ENCODE measurements at places on chromosomes 5 and 9.

- no peak for DNase-seq
Measured at GRCh38 chr5:154892369-154892771, 33.9 kb downstream of the CNOT8 start.

DNA sequence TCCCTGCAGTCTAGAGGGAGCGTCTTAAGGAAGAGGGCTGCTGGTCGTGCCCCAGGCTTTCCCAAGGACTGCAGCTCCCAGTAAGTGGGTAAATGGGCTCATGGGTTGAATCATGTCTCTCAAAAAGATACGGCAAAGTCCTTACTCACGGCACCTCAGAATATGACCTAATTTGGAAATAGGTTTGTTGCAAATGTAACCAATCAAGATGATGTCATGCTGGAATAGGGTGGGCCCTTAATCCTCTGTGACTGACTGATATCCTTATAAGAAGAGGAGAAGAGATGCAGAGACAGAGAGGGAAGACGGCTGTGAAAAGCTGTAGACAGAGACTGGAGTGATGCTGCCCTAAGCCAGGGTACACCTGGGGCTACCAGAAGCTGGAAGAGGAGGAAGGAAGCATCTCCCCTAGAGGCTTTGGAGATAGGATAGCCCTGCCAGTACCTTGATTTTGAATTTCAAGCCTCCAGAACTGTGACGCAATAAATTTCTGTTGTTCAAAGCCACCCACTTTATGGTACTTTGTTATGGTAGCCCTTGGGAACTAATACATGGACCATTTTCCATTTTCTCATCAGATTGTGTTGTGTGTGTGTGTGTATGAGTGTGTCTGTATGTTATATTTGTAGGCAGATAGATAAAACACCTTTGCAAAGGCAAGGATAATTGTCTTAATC lies 15.0 kb downstream of the GALNT10 start:
- no peak for DNase-seq

- no peak for DNase-seq
Measured at GRCh38 chr5:167861129-167861927, 430.1 kb upstream of the WWC1 start.

- DNase-seq, result no peak
Measured at GRCh38 chr9:110750272-110750671, 81.7 kb downstream of the MUSK start.

GRCh38 chr5:57906671-57907070 lies 424.1 kb upstream of the ACTBL2 start:
- no peak for DNase-seq

GRCh38 chr5:132812781-132813598 lies at the start of gene SOWAHA:
TSS of gene SOWAHA (plus strand) at chr5:132813302. CDS start at chr5:132813622, 320 bp downstream.
- DNase-seq, result no peak

DNA sequence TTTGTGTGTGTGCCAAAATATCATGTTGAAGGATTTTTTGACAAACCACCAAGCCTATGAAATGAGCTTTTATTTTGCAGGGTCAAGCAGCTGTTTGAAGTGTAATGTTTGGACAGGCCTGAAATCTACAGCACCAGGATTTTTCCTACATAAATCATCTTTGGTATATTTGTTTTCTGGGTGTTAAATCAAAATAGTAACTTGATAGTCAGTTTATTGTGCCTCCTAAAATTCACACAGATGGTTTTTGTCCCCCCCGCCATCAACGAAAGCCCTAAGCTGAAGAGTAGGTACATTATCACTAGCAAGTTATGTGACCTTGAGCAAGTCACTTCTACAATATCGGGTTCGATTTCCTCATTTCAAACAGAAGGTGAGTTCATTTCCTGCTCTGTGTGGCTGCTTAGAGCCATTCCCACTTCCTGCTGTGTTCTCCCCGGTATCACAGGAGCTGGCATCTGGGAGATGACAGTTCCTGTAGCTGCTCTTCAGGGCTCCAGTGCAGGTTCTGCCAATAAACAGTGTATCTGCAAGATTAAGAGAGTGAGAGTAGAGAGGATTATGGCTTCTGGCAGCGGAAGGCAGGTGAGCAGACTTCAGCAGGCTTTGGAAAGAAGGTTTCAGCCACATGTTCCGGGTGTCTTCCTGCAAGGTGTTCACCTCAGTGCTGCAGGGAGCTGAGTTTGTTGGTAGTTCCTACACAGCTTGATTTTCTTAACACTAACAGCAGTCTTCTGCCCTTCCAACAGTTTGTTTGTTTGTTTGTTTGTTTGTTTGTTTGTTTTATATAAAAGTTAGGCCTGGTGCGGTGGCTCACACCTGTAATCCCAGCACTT lies 48.4 kb upstream of the GNE start:
- DNase-seq, result no peak

- no peak for DNase-seq
Measured at GRCh38 chr9:68540712-68541535, at the start of gene TMEM252. TSS of gene TMEM252 (minus strand) at chr9:68540883. CDS start at chr9:68540814, 69 bp downstream.

- DNase-seq, result no peak
Measured at GRCh38 chr5:121246971-121247370, 604.7 kb upstream of the FTMT start.

All from stimulated activated CD4-positive, alpha-beta T cell treated with anti-CD3 and anti-CD28 coated beads, Interleukin-1b, Interleukin-23, amount 100 ng/mL, for 1 hour (primary cell).